ENCODE measurements at places on chromosomes 12 and 14.

- no peaks in the 10 kb centered on the region for H3K27me3 ChIP-seq
- peak overlapping the region; percentile 96 for H3K27ac ChIP-seq
- H3K4me3 ChIP-seq: peak overlapping the region; percentile 95
Observed at GRCh38 chr12:2054091-2055018, 1.6 kb downstream of the CACNA1C start.

DNA sequence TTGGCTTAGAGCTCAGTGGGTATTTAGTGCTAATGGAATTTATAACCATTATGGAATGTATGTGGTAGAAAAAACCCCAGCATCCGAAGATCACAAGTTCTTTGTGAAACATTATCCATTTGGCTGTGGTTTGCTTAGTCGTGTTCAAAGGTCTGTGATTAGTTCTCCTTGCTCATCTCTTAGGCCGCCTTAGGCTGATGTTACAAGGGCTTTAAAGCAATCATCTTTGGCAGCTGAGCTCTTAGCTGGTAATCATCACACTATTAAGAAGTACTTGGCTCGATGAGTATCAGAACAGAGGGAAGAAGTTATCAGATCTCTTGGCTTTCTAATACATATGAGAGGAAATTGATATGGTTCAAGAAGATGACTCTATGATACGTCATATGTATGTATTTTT lies 124.1 kb upstream of the E2F7 start:
- no peaks in the 10 kb centered on the region for H3K36me3 ChIP-seq
- DNase-seq: no peak
- H3K27me3 ChIP-seq: no peaks in the 10 kb centered on the region
- no peak overlapping the region for H3K4me3 ChIP-seq
- H3K27ac ChIP-seq: no peak overlapping the region

GRCh38 chr12:91555436-91556415 lies 373.1 kb upstream of the DCN start:
- no peak for DNase-seq
- H3K4me1 ChIP-seq: no peaks in the 10 kb centered on the region
- no peak overlapping the region for H3K4me3 ChIP-seq
- H3K36me3 ChIP-seq: no peaks in the 10 kb centered on the region

DNA sequence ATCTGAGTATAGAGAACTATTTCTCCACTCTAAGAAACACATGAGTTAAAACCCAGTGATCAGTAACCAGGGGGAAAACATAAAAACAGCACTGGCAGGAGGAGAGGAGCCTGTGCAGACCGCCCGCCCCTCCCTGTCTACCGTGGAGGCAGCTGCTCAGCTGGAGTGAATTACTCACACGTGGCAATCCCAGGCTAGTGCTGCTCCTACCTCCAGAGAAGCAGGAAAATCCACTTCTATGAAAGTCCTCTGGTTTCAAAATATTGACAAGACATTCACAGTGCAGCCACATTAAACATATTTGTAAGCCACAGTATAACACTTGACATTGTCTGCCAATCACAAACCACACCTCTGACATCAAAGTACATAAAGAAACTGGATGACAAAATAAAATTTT lies 16.7 kb downstream of the TMEM132D start:
- DNase-seq: no peak
- no peaks in the 10 kb centered on the region for H3K36me3 ChIP-seq
- no peak overlapping the region for H3K27ac ChIP-seq
- no peaks in the 10 kb centered on the region for H3K4me1 ChIP-seq
- no peaks in the 10 kb centered on the region for H3K27me3 ChIP-seq

DNA sequence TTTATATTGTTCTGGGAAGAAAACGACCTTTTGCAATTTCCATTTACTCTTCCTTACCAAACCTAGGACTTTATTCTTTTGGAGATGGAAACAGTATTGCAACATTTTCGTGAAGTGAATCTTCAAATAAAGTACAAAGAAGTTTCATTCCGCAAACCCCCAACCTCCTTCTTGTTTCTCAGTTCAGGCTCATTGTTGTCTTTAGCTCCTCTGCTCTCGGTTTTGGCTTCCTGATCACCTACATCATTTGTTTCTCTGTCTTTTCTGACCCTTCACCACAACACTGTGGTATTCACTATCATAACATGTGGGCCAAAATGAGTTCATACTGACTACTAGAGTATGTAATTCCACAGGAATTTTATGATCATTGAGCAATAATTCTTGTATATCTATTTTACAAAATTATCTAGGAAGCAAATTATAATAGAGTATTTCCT lies 266.8 kb downstream of the ADAMTS20 start:
- H3K4me3 ChIP-seq: no peak overlapping the region
- DNase-seq: no peak
- no peak overlapping the region for H3K27ac ChIP-seq
- no peaks in the 10 kb centered on the region for H3K27me3 ChIP-seq
- H3K4me1 ChIP-seq: no peaks in the 10 kb centered on the region
- no peaks in the 10 kb centered on the region for H3K36me3 ChIP-seq

DNA sequence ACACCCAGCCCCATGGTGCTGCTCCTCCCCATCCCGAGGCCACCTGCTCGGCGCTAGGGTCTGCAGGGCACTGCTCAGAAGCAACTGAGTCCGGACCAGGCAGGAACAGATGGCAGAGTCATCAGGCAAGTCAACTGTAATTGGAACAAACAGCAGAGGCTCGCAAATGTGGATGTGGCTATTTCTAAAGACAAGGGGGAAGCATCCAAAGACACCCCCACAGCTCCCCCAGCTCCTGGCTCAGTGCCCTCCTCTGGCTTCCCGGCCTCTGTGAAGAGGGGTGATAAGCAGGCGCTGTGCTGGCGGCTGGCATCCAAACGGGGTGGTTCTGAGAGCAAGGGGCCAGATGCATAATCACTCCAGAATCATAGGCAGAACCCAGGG lies 125.6 kb downstream of the PIWIL1 start:
- no peaks in the 10 kb centered on the region for H3K4me1 ChIP-seq
- no peak overlapping the region for H3K27ac ChIP-seq

GRCh38 chr12:24191117-24191516 lies 241.6 kb upstream of the SOX5 start:
- no peak overlapping the region for H3K4me3 ChIP-seq
- H3K27me3 ChIP-seq: no peaks in the 10 kb centered on the region
- no peaks in the 10 kb centered on the region for H3K36me3 ChIP-seq
- no peaks in the 10 kb centered on the region for H3K4me1 ChIP-seq

DNA sequence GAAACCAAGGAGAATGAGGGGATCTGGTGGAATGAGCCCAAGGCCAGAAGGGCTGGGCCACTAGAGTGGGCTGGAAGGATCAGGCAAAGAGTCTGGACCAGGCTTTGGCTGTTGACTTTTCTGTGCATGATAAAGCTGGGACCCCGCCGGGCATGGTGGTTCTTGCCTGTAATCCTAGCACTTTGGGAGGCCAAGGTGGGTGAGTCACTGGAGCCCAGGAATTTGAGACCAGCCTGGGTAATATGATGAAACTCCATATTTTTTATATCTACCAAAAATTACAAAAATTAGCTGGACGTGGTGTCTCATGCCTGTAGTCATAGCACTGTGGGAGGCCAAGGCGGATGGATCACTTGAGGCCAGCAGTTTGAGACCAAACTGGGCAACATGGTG lies 393 bp upstream of the KLHL33 start:
- peak; percentile 33 for DNase-seq
- no peaks in the 10 kb centered on the region for H3K27me3 ChIP-seq
- no peak overlapping the region for H3K27ac ChIP-seq
- H3K4me1 ChIP-seq: peaks cover 8% of the 10 kb centered on the region

- no peaks in the 10 kb centered on the region for H3K36me3 ChIP-seq
- no peaks in the 10 kb centered on the region for H3K4me1 ChIP-seq
- H3K27ac ChIP-seq: no peak overlapping the region
- no peak overlapping the region for H3K4me3 ChIP-seq
- DNase-seq: no peak
Observed at GRCh38 chr14:96940009-96940408, 142.8 kb downstream of the VRK1 start.

DNA sequence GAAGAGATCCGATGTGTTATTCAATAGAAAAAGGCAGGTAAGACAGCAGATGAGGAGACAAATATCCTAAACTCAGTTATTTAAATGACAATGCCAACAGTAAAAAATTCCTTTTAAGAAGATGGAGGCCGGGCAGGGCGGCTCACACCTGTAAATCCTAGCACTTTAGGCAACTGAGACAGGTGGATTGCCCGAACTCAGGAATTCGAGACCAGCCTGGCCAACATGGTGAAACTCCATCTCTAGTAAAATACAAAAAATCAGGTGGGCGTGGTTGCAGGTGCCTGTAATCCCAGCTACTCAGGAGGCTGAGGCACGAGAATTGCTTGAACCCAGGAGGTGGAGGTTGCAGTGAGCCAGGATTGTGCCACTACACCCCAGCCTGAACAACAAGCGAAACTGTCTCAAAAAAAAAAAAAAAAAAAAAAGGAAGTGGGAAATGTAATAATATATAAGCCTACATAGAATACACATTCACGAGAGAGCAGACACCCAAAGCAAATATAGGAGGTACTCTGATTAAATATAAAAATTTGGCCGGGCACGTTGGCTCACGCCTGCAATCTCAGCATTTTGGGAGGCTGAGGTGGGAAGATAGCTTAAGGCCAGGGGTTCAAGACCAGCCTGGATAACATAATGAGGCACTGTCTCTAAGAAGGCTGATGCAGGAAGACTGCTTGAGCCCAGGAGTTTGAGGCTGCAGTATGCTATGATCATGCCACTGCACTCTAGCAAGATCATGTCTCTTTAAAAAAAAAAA lies 19.0 kb downstream of the CORO1C start:
- no peak for DNase-seq
- H3K4me1 ChIP-seq: no peaks in the 10 kb centered on the region
- H3K4me3 ChIP-seq: no peak overlapping the region

DNA sequence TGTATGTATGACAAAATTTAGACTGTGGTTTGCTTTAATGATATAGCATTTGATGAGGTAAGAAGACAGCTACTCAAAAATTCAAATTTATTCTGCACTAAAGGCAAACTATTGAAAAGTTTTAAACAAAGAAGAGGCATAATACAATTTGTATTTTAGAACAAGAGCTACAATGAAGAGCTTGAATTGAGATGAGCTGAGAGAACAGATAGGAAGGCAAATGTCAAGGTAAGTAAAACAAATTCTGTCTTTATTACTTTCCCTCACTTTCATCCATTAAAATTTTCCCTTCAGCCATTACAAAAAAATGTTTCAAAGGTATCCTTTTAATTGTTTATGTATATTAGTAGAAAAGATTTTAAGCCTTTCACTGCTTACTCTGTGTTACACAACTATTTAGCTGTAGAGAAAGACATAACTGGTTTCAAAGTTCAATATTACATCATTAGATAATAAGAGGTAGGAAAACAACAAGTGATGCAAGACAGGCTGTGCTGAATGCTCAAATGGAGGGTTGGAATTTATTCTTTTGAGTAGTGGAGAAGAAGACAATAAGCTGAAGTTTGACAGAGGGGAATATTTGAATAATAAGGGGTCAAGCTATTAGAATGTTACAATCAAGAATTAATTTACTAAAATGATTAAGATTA lies 1334.1 kb downstream of the FSCB start:
- no peaks in the 10 kb centered on the region for H3K4me1 ChIP-seq
- H3K27ac ChIP-seq: no peak overlapping the region
- no peak for DNase-seq
- no peaks in the 10 kb centered on the region for H3K36me3 ChIP-seq
- no peak overlapping the region for H3K4me3 ChIP-seq

- DNase-seq: no peak
- H3K27me3 ChIP-seq: no peaks in the 10 kb centered on the region
- H3K36me3 ChIP-seq: no peaks in the 10 kb centered on the region
- no peaks in the 10 kb centered on the region for H3K4me1 ChIP-seq
- H3K27ac ChIP-seq: no peak overlapping the region
- H3K4me3 ChIP-seq: no peak overlapping the region
Observed at GRCh38 chr12:77238335-77238734, 173.0 kb upstream of the E2F7 start.

DNA sequence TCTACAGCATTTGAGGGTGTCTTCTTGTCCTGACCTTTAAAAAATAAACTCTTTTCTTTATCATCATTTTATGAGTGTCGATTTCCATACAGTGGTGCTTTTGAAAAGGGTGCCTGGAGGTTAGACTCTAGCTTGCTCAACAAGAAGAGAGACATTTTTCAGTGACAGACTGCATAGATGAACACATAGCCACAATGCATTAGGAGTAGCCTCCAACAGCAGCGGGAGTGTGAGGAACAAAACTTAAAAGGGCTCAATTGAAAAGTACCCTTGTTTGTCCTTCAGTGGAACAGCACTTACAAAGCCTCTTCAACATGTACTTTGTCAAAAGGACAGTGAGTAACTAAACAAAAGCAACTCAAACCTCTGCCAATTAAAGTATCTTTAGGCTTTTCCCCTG lies 119.3 kb downstream of the SOX5 start:
- no peaks in the 10 kb centered on the region for H3K27me3 ChIP-seq
- no peaks in the 10 kb centered on the region for H3K4me1 ChIP-seq
- no peak overlapping the region for H3K27ac ChIP-seq
- no peak overlapping the region for H3K4me3 ChIP-seq

DNA sequence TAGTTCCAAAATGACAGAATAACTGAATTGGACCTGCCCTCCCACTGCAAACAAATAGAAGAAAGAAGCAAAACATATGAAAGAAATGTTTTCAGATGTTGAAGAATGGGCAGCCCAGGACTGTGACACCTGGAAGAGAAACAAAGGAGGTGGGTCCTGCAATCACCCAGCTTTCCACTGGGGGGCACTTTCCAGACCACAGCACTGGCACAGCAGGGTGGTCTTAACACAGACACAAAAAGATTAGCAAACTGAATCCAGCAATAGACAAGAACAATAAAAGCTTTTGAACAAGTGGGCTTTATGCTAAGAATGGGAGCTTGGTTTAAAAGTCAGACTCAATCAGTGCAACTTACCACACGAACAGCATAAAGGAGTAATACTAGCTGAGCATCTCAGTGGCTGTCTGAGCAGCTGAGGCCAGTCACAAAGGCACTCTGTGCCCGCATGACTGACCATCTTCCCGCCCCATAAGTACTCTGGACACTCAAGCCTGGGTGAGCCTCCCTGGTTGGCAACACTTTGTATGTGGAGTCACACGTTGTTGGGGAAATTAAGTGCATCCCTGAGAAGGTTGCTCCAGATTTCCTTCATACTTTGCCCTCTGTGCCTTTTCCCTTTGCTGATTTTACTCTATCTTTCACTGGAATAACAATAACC lies 27.7 kb downstream of the JKAMP start:
- no peaks in the 10 kb centered on the region for H3K4me1 ChIP-seq
- H3K27me3 ChIP-seq: no peaks in the 10 kb centered on the region
- H3K27ac ChIP-seq: no peak overlapping the region
- H3K36me3 ChIP-seq: no peaks in the 10 kb centered on the region

GRCh38 chr14:68770051-68770450 lies 22.8 kb downstream of the ZFP36L1 start:
- no peak for DNase-seq
- H3K36me3 ChIP-seq: no peaks in the 10 kb centered on the region
- no peaks in the 10 kb centered on the region for H3K27me3 ChIP-seq
- no peak overlapping the region for H3K27ac ChIP-seq
- H3K4me1 ChIP-seq: no peaks in the 10 kb centered on the region
- no peak overlapping the region for H3K4me3 ChIP-seq

GRCh38 chr14:100529561-100530031 lies 57.6 kb downstream of the BEGAIN start:
- H3K27ac ChIP-seq: no peak overlapping the region
- no peaks in the 10 kb centered on the region for H3K4me1 ChIP-seq
- no peak overlapping the region for H3K4me3 ChIP-seq
- H3K27me3 ChIP-seq: no peaks in the 10 kb centered on the region
- peaks cover 51% of the 10 kb centered on the region for H3K36me3 ChIP-seq
- DNase-seq: peak; percentile 51

All from tibial artery (tissue), 4 donors.